Sigmoid colon (tissue), 7 donors: ENCODE measurements at places on chromosomes 4 and X.

DNA sequence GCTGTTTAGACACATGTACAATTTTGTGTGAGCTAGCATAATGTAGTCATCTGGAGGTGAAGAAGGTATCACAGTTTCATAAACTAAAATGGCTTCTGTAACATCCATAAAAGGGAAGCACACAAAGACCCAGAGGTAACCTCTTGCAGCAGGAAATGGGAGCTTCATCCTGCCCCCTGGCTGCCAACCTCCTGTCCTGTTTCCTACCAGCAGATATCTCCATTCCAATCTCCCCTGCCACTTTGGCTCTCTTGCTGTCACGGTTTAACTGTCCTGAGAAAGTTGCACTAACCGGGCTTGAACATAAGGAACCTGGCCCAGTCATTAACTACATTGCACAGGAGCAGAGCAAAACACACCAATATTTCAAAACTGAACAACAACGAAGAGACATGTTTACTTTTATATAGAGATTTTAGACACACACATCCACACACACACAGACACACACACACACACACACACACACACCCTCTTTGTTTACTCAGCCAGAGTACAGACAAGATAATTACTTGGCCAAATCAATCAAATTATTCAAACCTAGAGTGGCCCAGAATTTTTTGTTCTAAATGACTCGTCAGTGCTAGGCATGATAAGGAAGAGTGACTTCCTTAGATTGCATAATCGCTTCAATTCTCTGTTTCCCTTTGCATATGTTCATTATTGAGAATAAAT, 24.2 kb downstream of the MID2 start:
- no peak for DNase-seq

GRCh38 chr4:87228262-87228860, 7.9 kb upstream of the KLHL8 start:
- DNase-seq = no peak

DNA sequence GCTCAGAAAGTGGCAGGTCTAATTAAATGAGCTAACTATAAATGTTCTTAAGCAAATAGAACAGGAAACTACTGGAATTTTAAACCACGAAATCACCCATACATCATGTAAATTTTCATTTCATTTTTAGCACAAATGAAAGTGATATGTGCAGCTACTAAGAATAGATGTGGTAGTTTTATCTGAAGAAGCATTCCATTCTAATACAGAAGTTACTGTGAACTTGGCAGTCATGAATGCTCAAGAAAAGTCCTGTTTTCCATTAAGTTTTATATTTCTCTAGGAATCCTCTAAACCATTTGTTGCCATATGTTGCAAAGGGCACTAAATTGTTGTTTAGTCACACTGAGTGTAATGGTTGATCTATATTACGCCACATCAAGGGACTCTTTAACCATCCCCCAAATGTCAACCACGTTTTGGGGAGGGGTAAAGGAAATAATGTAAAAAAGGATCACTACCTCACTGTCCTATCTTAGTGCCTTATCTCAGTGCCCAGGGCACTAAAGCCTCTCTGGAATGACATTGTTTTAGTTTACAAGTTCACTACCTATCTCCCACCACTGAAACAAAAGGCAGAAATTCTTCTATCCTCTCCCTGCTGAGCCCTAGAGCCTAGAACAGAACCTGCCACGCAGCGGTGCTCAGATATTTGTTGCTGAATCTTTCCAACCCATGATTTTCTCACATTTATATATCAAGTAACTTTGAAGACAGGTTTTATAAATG, 118.0 kb downstream of the SHISA3 start:
- no peak for DNase-seq

DNA sequence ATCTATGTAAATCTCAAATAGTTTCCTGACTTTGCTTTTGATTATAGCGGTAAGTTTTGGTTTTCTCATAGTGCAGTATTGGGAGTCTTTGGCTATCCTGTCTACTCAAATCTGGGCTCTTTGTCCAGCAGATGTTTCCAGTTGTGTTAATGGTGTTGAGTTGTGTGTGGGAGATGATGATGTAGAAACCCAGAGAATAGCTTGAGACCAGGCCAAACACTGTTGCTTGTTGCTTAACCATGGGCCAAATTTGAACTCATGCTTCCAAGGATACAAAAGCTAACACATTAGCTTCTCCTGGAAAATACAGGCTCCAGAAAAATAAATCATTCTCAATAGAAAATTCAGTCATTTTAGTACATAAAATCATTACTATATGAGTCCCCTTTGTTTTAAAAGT, 82.6 kb upstream of the GYPA start:
- DNase-seq = no peak

GRCh38 chr4:17504081-17504480, 7.8 kb downstream of the QDPR start:
- no peak for DNase-seq

DNA sequence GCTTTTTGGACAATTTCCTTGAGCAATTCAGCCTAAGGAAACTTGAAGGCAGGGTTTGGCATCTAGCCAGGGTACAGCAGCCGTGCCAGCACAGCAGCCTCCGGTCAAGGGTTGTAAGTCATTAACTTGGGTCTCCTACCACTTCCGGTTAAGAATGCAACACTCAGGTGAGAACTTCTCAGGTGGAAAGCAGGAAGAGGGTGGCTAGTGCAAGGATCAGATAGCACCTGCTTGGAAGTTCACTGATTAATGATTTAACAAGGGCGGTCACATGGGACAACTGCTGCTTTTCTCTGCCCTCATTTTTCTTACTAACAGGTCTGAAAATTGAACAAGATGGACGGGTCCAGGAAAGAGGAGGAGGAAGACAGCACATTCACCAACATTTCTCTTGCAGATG, 30.1 kb upstream of the SCOC start:
- no peak for DNase-seq

DNA sequence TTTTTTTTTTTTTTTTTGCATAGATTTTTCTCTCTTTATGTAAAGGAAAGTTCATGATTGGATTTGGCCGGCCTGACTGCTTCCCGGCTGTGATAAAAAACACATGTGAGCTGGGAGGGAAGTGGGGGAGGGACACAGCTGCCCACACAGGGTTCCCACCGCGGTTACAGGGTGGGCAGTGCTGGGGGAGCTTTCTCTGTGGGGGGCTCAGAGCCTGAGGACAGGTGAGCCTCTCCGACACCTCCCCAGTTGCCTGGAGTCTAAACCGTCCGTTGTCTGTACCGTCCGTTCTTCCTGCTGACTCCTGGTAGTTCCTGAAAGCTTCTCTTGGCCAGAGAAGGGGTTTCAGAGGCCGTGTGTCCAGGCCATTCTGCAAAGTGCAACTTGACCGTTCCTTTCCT, 21.8 kb downstream of the SHOX start:
- DNase-seq = no peak

- no peak for DNase-seq
These were observed 2212.0 kb downstream of the PCDH7 start for GRCh38 chr4:32932156-32932555.

DNA sequence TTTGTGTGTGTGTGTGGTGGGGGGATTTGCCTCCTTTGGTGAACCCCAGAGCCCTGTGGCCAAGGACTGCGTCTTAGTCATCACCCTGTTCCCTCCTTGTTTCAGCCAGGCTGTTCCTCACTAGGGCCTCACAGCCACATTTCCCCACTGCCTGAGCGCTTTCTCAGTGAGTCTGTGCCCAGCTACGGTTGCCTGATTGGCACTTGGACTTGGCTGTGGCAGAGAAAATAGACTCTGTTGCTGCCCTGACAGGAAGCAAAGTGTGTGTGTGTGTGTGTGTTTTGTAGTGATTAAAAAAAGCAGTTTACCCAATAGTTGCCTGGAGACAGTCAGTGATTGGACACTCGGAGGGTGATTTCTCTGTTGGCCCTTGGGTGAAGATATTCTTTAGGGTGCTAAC, 113.0 kb downstream of the UCHL1 start:
- DNase-seq = no peak

GRCh38 chr4:10347815-10348214, 109.4 kb downstream of the ZNF518B start:
- no peak for DNase-seq

DNA sequence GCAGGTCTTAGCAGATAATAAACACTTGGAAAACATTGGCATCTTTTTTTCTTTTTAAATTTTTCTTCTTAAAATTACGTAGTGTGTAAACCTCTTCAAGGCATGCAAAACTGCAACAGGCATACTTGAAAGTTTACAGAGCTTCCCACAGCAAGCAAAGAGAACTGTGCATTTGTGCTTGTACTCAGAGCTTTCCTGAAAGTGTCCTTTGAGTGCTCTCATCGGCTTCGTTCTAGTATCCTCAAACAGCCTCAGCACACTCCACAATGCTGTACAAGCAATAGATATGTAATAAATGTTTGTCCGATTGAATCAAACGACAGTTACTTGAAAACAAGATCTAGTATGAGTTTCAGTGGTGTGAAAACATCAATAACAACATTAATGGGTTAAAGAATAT, 227.5 kb downstream of the PAPSS1 start:
- no peak for DNase-seq

DNA sequence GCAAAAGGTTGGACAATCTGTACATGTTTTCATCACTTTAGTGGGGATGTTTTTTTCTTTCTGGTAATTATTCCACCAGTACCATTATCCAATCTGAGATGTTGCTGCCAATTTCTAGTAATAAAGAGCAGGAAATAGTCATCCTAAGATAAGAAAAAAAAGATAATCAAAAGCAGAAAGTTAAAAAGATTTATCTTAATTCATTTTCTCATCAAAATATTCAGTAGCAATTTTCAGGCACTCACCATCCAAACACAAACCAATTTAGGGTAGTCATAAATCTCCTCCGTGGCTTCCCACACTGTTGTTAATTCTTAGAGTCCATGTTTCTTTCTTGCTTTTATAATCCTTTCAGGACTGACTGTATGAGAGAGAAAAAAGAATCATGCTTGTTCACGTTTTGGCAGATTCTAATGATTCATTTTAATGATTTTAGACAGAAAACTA, 263.7 kb upstream of the UGT8 start:
- DNase-seq = no peak

GRCh38 chr4:126533146-126533805, 1099.5 kb upstream of the INTU start:
- no peak for DNase-seq

GRCh38 chr4:2694691-2695090, 61.4 kb downstream of the TNIP2 start:
- no peak for DNase-seq

GRCh38 chrX:40729598-40730584, 5.5 kb downstream of the MED14 start:
- no peak for DNase-seq

DNA sequence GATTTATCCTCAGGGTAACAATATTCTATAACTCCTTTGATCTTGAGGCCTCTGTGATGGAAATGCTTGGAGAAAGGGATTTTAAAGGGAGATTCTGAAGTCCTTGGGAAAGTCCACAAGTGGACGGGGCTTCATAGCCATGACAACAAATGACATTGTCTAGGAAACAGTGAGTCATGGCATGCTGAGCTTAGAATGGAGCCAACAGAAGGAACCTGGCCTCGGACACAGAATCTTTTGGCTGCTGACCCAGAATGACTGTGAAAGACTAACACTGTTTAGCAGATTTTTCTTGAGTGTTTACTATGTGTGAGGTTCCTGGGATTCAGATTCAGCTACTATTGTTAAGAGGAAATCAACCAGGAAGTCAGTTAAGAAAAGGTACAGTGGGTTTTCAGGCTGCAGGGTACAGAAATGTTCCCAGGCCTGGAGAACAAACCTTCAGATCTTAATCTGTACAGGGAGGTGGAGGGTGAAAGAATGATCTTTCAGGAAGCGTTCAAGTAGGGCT, 18.1 kb upstream of the CXCL2 start:
- DNase-seq = peak; percentile 88

DNA sequence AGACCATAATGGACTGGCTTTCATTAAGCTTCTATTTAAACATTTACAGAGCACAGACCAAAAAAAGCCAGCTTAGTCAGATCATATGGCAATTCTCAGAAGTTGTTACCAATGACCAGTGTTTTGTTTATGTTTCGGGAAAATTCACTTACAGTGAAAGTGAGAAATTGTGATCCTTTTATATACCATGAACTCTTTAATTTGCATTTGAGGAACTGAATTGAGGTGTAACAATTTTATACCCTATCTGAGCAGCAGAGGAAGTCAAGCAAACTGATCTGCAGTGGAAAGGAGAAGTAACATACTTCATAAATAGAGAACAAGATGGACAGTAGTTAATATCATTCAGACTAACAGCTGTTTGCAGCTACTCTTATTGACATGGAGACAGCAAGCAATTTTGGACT, 97.1 kb downstream of the TMA16 start:
- no peak for DNase-seq

GRCh38 chrX:19225909-19226308, 103.6 kb upstream of the ADGRG2 start:
- DNase-seq = no peak

GRCh38 chr4:98634061-98634460, 24.4 kb downstream of the TSPAN5 start:
- DNase-seq = no peak

GRCh38 chr4:1866189-1866661, 5.0 kb upstream of the NSD2 start:
- no peak for DNase-seq

GRCh38 chr4:138562544-138562991, 320.4 kb upstream of the SLC7A11 start:
- DNase-seq = no peak

DNA sequence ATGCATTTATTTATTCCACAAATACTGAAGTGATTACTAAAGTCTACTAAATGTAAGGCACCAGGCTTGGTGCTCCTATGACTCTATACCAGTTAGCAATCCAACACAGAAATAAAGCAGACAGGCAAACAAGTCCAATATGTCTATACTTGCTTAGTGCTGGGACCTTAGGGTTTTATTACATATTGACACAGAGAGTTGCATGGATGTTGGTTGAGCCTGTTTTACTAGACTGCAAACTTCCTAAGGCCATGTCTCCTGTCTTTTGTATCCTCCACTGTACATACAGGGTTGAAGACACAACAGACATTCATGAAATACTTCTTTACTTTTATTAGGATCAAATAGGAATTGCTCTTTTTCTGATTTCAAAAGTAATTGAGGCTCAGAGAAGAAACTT, 69.0 kb downstream of the LNX1 start:
- no peak for DNase-seq

- peak; percentile 74 for DNase-seq
These were observed at the start of gene NUDT10 for GRCh38 chrX:51332188-51332942. Gene NUDT10 (plus strand): TSS chrX:51332822. CDS start chrX:51332966, 144 bp downstream.
